NCI-H2029 (cell line): ENCODE measurements at places on chromosomes 1 and 21.

- DNase-seq, result peak; percentile 99
Measured at GRCh38 chr1:56535939-56536338, 43.4 kb downstream of the PLPP3 start.

GRCh38 chr1:65420590-65421350 is at the start of the genes LEPR and LEPROT:
Gene LEPR (plus strand): TSS chr1:65420668. CDS start chr1:65565566, 144,898 bp downstream.
Gene LEPROT (plus strand): TSS chr1:65420668. CDS start chr1:65420725, 57 bp downstream.
- peak; percentile 23 for DNase-seq

- no peak for DNase-seq
Measured at GRCh38 chr1:9400425-9401079, 107.9 kb downstream of the SPSB1 start.

- DNase-seq, result no peak
Measured at GRCh38 chr1:29392486-29393450, 156.4 kb downstream of the PTPRU start.

GRCh38 chr1:30048905-30049304 is 674.5 kb downstream of the MATN1 start:
- DNase-seq, result no peak

- DNase-seq, result no peak
Measured at GRCh38 chr1:248850124-248850523, 8.8 kb downstream of the ZNF692 start.

DNA sequence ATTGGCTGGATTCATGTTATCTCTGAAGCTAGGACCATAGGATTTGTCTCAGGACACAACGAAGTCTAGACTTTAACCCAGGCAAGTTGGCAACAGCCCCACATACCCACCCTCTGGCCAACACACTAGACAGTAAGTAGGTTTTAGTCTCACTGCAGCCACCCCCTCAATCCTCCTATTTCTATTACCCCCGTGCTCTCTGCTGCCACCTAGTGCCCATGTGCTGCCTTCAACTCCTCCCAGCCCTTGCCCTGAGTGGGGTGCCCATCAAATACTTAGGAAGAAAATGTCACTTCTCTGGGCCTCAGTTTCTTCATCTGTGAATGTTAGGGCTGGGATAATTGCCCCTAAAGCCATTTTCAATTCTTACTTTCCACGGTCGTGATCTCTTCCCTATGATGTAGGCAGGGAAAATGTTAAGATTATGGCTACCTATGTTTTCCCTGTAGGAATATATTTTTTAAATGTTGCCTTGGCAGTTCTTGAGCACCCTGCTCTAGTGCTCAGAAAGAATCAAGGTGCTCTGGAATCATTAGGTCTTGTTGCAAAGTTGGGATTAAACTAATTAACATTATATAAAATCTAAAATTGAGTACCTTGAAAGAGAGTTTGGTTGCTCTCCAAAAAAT is 213.0 kb downstream of the LMX1A start:
- DNase-seq, result peak; percentile 32

- DNase-seq, result no peak
Measured at GRCh38 chr1:67169496-67169895, 3.2 kb downstream of the IL23R start.

DNA sequence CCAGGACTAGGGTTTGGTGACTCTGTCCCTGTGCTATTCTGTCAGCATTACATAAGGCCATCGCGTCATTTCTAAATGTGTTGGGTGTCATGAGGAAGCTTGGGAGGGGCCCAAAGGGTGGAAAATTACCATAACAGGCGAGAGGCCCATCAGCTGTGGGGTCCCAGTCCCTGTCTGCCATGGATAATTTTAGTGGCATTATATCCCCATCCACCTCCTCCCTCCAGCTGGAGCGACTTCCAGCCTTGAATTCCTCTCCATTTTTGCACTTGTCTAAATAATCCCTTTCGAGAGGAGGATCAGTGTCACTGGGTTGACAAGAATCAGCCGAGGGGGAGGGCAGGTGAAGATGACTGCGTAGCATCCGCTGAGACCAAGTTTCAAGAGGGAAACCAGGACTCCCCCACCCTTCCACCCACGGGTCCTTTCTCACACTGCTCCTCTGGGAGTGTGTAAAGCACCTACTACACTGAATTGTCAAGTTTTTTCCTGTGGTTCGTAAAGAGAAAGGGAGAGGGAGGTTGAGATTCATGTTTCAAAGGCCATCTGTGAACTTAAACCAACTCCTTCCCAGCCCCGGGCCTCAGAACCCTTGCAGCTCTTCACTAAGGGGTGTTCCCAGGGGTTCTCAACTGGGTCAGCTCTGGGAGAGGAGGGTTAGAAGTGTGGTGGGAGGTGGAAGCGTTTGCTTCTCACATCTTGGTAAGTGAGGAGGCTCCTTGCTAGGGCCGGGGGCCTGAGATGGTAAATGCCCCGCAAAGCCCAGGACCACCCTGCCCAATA is 29.2 kb downstream of the VASH2 start:
- no peak for DNase-seq

GRCh38 chr1:246454655-246455054 is 52.4 kb downstream of the SMYD3 start:
- DNase-seq, result no peak

- DNase-seq, result no peak
Measured at GRCh38 chr21:44458971-44459711, 3.8 kb downstream of the LRRC3 start.

- peak; percentile 98 for DNase-seq
Measured at GRCh38 chr1:46767649-46768282, 31.1 kb upstream of the CYP4B1 start.

DNA sequence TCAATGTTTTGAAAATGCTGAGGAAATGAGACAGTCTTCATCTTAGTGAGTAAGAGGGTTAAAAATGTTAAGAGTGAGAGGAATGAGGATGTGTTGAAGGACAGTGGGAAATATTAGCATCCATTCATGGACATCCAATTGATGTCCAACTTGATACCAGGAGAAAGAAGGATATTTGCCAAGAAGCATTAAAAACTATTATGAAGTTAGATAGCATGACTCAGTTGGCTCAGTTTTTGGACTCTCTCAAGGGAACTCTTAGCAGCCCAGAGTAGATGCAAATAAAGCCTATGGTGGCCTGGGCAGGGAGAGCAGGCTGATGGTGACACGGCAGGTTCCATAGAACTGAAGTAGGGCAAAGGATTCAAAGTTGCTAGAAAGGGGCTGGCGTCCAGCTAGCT is 171.0 kb downstream of the ZZZ3 start:
- no peak for DNase-seq

GRCh38 chr1:31843506-31843905 is 27.7 kb upstream of the SPOCD1 start:
- peak; percentile 42 for DNase-seq

DNA sequence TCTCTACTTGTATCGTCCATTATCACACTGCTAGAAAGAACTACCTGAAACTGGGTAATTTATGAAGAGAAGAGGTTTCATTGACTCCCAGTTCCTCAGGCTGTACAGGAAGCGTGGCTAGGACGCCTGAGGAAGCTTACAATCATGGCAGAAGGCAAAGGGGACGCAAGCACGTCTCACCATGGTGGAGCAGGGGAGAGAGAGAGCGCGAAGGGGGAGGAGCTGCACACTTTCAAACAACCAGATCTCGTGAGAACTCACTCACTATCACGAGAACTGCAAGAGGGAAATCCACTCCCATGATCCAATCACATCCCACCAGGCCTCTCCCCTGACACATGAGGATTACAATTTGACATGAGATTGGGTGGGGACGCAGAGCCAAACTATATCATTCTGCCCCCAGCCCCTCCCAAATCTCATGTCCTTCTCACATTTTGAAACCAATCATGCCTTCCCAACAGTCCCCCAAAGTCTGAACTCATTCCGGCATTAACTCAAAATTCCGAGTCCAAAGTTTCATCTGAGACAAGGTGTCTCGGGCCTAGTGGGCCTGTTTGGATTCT is 8.0 kb downstream of the MMEL1 start:
- DNase-seq, result no peak
